ENCODE measurements at places on chromosomes 2 and 18.

DNA sequence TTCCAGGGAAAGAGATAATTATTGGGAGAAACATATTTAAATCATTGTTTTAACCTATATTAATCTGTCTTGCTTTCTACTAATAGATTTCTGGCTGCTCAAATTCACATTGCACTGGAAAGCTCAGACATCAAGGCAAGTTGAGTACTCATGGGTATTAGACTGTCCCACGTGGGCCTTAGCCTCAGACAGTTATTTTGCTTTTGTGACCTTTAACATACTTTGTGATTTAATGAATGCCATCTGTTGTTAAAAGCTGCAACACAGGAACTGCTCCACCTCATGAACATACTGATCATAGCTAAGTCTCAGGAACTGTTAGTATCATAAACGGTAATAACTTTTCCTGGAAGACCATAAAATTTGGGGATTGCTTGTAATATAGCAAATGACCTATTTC, 2.7 kb upstream of the LCT start:
- DNase-seq: no peak
- H3K4me3 ChIP-seq: no peak overlapping the region
- H3K27ac ChIP-seq: no peak overlapping the region
- H3K27me3 ChIP-seq: no peaks in the 10 kb centered on the region

DNA sequence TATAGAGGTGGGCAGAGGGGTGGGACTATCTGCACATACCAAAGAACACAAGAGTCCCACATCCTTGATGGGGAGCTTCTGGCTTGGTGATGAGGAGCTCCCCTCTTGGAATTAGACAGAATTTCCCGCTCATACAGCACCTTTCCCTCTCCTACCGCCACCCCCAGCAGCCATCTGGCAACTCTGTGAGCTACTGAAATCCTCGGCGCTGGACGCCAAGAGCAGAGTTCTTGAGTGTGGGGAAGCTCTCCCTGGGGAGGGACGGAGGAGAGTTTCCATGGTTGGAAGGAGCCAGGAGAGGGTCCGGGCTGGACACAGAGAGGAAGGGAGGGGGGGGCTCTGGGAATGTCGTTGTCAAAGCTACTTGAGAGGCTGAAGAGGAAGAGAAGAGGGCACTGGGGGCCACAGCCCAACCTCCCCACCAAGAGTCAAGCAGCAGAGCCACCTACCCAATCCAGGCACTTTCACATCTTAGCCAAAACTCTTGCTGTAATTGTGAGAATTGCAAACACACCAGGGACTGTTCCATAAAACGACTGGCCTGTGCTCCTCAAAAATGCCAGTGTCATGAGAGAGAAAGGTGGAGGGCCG, 89.4 kb upstream of the MCFD2 start:
- no peak overlapping the region for H3K4me3 ChIP-seq
- no peaks in the 10 kb centered on the region for H3K27me3 ChIP-seq
- no peak overlapping the region for H3K27ac ChIP-seq
- peaks cover 7% of the 10 kb centered on the region for H3K4me1 ChIP-seq
- no peak for DNase-seq

DNA sequence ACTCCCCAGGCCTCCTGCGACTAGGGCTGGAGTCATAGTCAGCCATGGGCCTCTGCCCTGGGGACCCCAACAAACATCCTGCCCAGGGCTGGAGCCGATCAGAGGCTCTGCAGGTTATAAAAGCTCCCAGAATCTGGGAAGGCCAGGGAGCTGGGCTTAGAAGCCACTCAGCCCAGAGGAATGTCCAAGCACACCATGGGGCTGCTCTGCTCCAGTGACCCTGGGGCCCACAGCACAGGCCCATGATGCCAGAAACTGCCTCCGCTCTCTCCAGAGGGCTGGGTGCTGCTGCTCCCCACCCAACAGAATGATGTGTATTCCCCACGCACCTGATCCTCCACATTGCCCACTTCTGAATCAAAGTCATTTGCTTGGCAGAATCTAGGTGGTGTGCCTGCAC, 88.5 kb downstream of the ARMC9 start:
- no peak overlapping the region for H3K4me3 ChIP-seq
- no peak overlapping the region for H3K27ac ChIP-seq
- H3K4me1 ChIP-seq: no peaks in the 10 kb centered on the region

DNA sequence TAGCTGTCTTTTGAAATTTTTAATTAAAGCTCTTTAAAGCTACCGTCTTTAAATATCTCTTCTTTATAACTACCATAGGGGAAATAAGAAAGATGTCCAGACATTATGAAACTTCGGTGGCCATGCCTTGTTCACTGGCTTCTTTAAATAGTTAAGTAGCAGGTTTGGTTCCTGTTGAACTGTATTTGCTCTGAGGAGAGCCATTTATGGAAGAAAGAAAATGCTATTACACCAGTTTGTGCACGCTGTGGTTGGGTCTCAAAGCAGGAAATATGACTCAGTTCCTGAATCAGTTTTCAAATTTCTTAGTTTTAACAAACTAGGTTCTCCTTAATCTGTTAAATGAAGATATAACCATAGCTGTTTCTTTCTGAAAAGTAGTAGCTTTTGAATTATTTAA, 12.2 kb downstream of the ARPC2 start:
- DNase-seq: no peak
- H3K36me3 ChIP-seq: peaks cover 9% of the 10 kb centered on the region
- peak overlapping the region; percentile 4 for H3K27ac ChIP-seq
- no peaks in the 10 kb centered on the region for H3K27me3 ChIP-seq

- H3K27ac ChIP-seq: peak overlapping the region; percentile 97
- DNase-seq: no peak
- H3K36me3 ChIP-seq: no peaks in the 10 kb centered on the region
- H3K4me1 ChIP-seq: no peaks in the 10 kb centered on the region
Observed at GRCh38 chr2:218295029-218295428, 2.7 kb upstream of the TMBIM1 start.

GRCh38 chr18:51196118-51196810, 1.2 kb downstream of the MEX3C start:
- DNase-seq: peak; percentile 87
- peak overlapping the region; percentile 97 for H3K27ac ChIP-seq
- H3K27me3 ChIP-seq: no peaks in the 10 kb centered on the region
- no peaks in the 10 kb centered on the region for H3K36me3 ChIP-seq
- H3K4me1 ChIP-seq: no peaks in the 10 kb centered on the region
- peak overlapping the region; percentile 72 for H3K4me3 ChIP-seq

- H3K4me3 ChIP-seq: no peak overlapping the region
- H3K27ac ChIP-seq: no peak overlapping the region
- no peaks in the 10 kb centered on the region for H3K36me3 ChIP-seq
Observed at GRCh38 chr2:50547521-50547920, 484.4 kb downstream of the NRXN1 start.

- H3K27me3 ChIP-seq: peaks cover 2% of the 10 kb centered on the region
- H3K36me3 ChIP-seq: no peaks in the 10 kb centered on the region
- H3K27ac ChIP-seq: no peak overlapping the region
- DNase-seq: no peak
- no peaks in the 10 kb centered on the region for H3K4me1 ChIP-seq
Observed at GRCh38 chr2:128746356-128746755, 427.7 kb upstream of the HS6ST1 start.

DNA sequence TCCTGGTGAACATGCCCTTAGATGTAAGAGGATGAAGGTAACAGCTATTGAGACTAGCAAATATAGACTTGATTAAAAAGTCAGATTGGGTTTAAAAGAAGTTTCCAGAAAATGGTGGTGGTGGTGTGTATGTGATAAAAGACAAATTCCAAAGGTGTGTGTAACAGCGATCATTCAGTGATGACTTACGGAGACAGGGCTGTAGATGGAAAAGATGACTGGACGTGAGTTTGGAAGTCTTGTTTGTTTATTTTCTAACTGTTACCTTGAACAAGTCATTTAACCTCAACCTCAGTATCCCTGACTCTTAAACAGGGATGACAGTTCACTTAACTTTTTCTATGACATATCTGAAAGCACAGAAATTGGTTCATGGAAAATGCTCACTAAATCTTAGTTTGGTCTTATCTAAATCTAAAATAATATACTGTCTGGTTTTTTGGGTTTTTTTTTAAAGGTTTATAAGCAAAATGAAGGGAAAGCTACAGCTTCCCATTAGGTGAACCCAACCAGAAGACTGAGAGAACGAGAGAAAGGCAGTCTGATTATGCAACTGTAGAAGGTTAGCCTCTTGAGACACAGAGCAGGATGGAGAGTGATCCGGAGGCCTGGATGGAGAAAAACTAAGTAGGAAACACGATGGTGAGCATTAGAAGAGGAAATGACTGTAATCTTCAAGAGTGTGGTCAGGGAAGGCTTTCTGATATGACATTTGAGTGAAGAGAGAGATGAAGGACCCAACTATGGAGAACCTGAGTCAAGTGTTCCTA, 71.9 kb downstream of the TCF4 start:
- no peaks in the 10 kb centered on the region for H3K27me3 ChIP-seq
- no peak overlapping the region for H3K27ac ChIP-seq
- no peaks in the 10 kb centered on the region for H3K4me1 ChIP-seq
- no peak for DNase-seq

DNA sequence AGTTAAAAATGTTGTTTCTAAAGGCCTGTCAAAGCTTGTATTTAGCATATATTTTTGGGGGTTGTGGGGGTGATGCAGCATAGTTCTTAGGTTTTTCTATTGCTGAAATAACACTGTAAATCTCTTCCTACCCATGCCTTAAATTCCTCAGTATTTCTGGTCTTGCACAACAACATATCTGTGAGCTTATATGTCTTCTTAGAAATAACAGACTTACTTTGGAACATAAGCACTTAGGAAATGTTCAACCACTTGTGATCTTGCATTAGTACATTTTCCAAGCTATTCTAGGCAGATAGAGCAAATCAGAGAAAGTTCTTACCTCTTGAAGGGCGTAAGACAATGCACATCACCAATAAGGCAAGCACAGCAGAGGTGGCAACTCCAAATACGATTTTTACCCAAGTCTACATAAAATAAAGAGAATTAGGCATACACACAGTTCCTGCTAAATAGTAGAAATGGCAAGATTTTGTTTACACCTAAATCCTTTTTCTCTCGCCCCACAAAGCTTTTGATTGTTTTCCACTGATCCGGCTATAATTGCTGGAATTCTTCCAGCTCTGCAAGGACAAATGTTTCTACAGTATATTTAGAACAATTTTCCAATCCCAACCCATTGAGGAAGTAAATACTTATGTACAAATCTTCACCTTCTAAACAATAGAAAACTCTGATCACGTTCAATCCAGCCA, 512 bp downstream of the FAP start:
- H3K4me3 ChIP-seq: peak overlapping the region; percentile 89
- H3K4me1 ChIP-seq: peaks cover 2% of the 10 kb centered on the region
- H3K27me3 ChIP-seq: no peaks in the 10 kb centered on the region
- DNase-seq: no peak
- no peak overlapping the region for H3K27ac ChIP-seq
- H3K36me3 ChIP-seq: no peaks in the 10 kb centered on the region

- no peak for DNase-seq
- no peak overlapping the region for H3K27ac ChIP-seq
- peaks cover 1% of the 10 kb centered on the region for H3K36me3 ChIP-seq
Observed at GRCh38 chr18:76970770-76971559, 148.6 kb downstream of the ZNF236 start.

Measured in aorta (tissue), 5 donors.